Cerebellar nuclear complex (tissue), 1 donor: ENCODE measurements at places on chromosomes 2 and 18.

- peak; percentile 12 for DNase-seq
Observed at GRCh38 chr2:182379241-182379640, 47.6 kb downstream of the PDE1A start.

DNA sequence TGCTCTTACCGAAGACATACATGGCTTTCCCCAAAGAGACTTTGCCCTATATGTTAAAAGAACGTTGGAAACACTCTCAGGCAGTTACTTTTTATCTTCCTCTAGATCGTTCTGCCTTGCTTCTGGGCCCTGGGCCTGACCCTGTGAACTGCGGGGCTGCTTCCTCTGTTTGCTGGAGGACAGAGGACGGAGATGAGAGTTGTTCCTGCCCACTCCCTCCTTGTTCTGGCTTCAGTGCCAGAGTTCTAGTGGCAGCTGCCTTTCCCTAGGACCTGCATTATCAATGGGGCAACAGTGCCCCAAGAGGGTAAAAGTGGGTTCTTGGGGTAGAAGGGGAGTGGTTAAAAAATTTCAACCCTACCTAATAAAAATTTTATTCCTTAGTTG lies 6.5 kb upstream of the FN1 start:
- no peak for DNase-seq

GRCh38 chr2:116477229-116477628 lies 1337.3 kb upstream of the DDX18 start:
- DNase-seq, result no peak

- no peak for DNase-seq
Observed at GRCh38 chr2:120875431-120875830, 139.8 kb downstream of the GLI2 start.

DNA sequence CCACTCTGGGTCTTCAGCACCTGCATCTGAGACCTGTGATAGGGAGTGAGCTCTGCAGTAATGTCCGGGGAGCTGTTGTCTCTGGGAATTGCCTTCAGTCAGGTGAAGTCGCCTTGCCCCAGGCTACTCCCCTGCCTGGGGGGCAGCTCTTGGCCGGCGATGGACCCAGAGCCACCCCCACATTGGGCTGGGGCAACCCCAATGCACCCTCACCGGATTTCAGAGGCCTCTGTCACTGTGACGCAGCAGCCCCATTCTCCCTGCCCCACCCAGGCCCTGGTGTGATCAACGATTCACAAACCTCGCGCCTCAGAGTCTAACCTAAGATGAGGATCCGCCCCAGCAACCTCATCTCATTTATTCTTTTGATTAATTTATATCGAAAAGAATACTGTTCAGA lies 303.6 kb downstream of the NDUFA10 start:
- DNase-seq, result no peak

- DNase-seq, result no peak
Observed at GRCh38 chr18:77373730-77374445, 124.2 kb downstream of the GALR1 start.

DNA sequence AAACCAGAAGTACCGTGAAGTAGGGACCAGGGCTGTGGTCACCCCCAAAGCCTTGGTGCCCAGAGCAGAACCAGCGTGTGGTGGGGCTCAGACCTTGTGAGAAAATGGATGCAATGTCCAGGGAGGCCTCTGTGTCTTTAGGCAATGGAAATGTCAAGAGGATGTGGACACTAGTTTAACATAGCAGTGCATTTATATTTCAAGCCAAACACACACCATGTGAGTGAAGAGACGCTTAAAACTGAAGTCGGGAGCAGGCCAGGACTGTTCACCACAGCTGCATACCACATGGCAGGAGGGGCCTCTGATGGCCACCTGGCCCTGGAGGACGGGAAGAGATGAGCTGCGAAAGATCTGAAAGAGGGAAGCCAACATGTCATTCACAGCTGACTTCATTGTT lies 87.3 kb upstream of the LDLRAD4 start:
- DNase-seq, result no peak

- DNase-seq, result no peak
Observed at GRCh38 chr2:239438995-239439753, 38.4 kb upstream of the HDAC4 start.

- no peak for DNase-seq
Observed at GRCh38 chr2:66440708-66441497, 6.0 kb downstream of the MEIS1 start.

- DNase-seq, result no peak
Observed at GRCh38 chr18:10234912-10235660, 219.3 kb upstream of the APCDD1 start.

DNA sequence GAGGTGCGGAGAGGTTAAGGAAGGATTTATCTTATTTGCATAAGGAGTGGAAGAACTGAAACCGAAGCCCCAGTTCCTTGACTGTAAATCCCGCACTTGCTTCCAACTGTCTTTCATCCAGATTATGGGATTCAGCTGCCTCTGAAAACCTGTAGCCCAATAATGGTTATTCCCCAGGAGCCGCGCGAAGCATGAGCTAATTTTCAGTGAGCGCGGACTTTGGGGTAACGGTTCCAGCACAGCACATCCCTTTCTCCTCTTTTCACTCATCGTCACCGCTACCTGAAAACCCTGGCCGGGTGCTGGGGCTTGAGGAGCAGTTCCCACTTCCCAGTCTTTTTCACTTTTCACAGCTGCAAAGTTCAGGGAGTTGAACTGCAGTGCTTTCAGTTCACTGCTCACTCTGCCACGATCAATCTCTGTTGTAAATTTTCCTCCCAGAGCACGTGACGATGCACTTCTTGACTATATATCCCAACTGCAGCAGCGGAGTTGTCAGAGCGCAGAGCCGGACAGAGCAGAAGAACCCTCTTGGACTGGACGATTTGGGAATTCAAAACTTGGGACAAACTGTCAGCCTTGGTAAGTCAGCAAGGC lies at the start of gene KCNE4:
KCNE4 (plus strand) TSS at position 498 of the 597 bp plus-strand sequence. CDS start 641 bp downstream, outside the sequence.
- no peak for DNase-seq

DNA sequence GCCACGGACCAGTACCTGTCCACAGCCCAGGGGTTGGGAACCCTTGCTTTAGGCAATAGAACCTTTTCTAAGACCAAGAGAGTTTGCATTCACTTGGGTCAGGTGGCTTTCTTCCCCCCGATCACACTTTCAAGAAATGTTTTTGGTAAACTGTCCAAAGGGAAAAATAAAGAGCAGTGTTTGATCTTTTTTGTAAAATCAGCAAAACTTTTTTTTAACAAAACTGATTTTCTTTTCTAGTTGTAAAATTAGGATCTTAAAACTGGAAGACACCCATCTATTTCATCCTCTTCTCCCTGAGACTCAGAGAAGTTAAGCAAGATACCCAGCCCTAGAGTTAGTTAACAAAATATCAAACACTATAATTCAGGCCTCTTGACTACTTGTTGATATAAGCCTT lies 6.1 kb upstream of the SESTD1 start:
- DNase-seq, result no peak

GRCh38 chr2:205692104-205692503 lies 9.8 kb downstream of the NRP2 start:
- DNase-seq, result no peak

DNA sequence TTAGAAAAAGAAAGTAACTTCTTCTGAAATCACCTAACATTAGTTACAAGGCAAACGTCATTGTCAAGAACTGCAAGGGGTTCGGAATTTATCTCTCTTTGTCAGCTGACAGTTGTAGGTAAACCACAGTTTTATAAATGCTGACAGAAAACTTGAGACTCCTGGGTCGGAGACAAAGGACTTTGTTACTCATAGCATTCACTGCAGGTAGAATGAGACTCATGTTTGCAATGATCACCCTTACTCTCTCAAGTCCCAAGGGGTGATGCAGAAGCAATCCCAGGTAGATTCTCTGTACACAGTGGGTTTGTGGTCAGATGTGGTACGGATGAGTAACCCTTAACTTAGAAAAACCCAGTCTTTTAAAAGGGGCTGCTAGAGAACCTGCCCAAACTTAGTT lies 757.8 kb downstream of the TRIB2 start:
- DNase-seq, result no peak

- no peak for DNase-seq
Observed at GRCh38 chr2:189465076-189465475, 23.8 kb downstream of the WDR75 start.

DNA sequence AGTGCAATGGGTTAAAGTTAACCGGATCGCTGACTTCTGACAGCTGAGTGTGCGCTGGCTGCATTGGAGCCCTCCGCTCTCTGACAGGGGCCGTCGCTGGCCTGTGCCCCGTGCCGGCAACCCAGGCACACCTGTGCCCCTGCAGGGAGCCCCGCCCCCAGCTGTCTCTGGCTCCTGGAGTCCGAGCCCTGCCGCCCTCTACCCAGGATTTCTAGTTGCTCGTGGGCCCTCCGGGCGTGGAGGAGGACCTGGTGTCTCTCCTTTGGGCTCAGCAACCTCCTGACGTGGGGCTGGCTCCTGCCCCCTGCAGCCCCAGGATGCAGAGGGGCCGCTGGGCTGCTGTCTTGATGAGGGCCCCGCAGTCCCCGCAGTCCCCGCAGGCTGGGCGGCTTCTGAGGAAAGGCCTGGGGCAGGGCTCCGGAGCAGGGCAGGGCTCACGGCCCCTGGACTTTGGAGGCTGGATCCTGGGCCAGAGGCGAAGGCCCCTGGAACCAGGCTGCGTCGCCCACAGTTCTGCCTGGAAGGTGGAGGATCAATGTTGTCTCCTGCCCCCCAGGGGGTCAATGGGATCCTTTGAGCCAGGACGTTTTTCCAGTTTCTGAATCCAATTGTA lies 172.8 kb downstream of the RNF144A start:
- DNase-seq, result no peak

DNA sequence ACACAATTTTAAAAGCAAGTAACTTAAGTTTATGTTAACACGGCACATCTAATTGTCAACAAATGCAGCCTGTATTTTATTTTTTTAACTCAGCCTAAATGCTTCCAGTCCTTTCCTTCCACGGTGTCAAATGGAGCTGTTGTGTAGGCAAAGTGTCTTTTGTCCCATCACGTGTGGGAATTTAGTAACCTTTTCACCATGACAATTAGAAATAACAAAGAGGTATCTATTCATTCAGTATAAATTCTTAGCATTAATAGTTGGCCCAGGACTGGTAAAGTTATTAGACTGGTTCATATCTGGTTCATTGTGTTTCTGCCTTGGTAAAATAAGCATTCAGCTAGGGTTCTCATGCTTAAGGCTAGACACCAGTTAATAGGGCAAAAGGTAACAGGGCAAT lies 47.9 kb downstream of the FRZB start:
- no peak for DNase-seq

DNA sequence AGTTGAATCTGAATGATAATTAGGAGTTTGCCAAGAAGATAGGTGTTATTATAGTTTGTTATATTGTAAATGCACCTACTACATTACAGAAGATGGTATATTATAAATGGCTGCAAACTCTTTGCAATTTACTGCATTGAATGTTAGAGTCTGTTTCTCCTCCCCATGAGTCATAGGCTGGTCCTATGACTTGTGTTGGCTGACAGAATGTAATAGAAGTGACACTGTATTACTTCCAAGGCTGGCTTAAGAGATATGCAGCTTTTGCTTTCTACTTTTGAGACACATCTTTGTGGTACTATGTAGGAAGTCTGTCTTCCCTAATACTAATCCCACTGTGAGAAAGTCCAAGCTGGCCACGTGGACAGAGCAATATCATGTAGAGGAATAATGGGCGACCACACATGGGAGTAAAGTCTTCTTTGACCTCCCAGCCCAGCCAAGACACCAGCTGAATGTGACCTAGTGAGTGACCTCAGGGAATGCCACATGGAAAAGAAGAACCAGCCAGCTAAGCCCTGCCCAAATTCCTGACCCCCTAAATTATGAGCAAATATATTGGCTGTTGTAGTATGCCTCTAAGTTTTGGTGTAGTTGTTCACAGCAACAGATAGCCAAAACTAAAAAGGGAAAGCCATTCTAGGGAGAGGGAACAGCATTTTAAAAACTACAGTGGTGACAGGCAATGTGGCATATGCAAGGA lies 6.8 kb upstream of the DDX1 start:
- DNase-seq, result no peak

- DNase-seq, result no peak
Observed at GRCh38 chr2:33015421-33016142, 68.8 kb downstream of the LTBP1 start.

DNA sequence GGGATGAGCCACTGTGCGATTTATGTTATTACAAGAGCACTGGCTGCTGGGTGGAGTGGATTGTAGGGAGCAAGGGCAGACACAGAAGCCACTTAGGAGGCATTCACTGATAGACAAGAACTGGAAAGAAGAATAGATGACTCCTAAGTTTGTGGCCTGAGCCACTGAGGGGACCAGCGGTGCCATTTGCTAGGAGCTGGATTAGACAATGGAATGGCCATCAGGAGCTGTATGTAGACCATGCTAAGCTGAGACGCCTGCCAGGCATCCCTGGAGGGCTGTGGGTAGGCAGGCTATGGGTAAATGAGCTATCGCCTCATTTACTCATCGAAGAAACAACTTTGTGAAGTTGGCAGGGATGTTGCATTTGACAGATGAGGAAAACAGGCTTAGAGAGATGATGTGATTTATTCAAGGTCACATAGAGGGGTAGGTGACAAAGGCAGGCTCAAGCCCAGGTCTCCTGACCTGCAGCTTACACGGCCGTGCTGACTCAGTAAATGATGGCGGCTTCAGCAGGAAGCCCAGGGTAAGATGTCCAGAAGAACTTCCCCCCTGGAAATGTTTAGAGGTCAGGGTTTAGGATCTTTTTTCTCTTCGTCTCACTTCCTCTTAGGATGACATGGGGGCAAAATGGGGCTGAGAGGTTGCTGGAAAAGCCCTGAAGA lies 2.8 kb downstream of the MFSD2B start:
- no peak for DNase-seq

DNA sequence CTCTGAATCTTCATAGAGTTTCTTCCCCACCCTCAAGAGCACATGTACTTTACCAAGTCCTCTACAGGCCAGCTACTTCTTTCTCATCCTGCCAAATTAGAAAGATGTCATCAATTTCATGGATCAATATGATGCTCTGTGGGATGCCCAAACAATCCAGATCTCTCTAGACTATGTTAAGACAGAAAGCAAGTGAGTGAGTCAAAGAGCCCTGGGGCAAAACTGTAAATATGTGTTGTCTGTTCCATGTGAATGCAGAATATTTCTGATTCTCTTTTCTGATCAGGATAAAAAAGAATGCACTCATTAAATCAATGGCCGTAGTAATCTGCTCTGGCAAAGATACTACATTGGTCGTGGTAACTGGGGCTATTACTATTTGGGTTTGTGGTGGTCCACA lies 53.1 kb upstream of the ROCK2 start:
- DNase-seq, result no peak

- no peak for DNase-seq
Observed at GRCh38 chr18:61912476-61912875, 19.7 kb upstream of the RNF152 start.

GRCh38 chr2:101892377-101892776 lies 99.4 kb upstream of the IL1R2 start:
- no peak for DNase-seq
